ENCODE measurements at places on chromosomes 1 and 21.

DNA sequence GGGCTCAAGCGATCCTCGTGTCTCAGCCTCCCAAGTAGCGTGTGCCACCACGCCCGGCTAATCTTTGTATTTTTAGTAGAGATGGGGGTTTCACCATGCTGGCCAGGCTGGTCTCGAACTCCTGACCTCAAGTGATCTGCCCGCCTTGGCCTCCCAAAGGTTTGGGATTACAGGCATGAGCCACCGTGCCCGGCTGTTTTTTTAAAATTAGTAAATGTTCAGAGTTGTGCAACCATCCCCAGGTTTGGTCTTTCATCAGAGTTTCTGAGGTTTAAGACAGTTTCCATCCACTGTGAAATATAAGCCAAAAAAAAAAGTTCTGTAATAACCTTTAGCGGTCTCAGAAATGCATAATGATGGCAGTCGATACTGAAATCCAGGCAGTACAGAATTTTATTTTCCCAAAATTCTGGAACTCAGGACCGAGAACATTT lies 550 bp upstream of the SYT11 start:
- DNase-seq, result no peak

DNA sequence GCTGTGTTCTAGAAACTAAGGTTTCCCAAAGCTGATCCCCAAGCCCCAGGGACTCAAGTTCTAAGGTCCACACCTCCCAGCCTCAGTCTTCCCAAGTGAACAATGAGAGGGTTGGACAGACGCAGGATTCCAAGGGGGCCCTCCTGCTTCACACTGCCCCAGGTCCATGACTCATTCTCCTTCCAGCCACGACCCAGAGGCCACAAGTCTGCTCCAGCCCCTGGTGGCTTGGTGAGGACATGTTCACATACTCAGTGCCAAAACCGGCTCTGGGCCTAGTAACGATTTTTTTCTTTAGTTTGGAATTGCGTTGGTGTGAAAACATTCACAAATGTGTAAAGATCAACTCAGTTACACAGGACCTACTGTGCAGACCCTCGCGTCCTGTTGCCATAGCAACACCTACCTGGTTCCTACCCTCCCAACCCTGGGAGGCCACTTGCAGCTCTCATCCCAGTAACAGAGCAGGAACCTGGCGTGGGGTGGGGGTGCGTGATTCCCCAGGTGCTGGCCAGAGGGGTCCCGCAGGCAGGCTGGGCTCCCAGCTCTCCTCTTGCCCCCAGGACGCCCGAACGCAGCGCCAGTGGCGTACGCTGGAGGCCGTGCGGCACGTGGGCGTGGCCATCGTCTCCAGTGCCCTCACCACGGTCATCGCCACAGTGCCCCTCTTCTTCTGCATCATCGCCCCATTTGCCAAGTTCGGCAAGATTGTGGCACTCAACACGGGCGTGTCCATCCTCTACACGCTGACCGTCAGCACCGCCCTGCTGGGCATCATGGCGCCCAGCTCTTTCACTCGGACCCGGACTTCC lies 57.0 kb downstream of the DISP3 start:
- DNase-seq, result no peak

DNA sequence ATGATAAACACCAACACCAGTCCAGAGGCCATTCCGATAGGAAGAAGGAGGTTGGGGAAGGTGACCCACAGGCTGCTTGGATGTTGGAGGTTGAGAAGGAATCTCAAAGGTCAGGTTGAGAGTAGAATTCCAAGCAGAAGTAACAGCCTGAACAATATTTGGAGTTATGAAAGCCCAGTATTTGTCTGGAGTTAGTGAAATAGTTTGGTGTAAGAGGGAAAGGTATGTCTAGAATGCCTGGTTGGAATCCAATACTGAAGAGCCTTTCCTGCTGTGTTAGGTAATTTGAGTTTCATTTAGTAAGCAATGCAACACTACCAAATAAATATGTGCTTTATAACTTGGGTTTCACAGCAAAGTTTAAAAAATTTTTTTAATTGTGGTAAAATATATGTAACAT lies 70.5 kb upstream of the MCOLN3 start:
- no peak for DNase-seq

DNA sequence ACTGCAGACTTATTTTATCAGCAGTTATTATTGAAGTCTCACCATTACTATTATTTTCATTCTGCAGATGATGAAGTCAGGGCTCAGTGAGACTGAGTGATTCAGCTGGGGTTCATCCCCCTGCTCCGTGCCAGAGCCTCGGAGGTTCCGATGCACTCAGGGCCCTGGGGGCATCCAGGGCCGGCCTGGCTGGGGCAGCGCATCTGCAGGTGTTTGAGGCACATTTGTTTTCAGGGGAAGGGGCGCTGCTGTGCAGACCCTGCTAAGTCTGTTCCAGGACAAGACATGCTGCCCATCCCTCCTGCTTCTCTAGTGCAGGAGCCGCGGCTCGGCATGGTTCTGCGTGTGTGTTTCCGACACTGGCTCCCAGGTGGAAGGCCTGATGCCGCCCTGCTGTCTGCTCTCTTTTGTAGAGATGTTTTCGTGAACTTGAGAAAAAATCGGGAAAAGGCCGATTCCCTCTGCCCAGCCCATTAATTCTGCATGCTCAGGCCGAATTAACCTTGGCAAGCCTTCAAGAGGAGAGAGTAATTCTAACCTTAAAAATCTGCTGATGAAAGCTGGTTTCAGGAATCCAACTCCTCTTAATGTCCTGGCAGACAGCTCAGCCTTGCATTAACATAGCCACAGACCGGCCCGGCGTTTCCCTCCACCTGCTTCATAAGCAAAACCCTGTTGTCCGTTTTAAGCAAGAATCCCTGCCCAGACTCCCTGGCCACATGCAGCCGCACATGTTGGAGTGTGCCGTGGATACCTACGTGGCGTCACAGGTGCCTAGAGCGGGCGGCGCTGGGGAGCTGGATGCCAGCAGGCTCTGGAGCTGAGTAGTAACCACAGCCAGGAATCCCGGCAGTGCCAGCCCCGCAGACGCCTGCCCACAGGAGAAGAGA lies 316.0 kb upstream of the VAMP3 start:
- no peak for DNase-seq

DNA sequence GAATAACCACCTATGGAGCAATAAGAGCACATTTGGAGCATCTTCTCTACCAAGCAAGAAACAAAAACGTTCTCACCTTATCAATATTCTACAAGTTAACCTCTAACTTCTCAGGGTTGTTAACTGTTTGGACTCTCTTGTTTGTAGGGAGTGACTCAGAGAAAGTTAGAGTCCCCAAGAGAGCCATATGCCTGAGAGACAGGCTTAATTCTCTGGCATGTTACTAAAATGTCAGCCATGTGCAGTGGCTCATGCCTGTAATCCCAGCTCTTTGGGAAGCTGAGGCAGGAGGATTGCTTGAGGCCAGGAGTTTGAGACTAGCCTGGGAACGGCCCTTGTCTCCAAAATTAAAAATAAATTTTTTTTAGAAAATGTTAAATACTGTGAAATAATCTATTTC lies 4.2 kb upstream of the HENMT1 start:
- DNase-seq, result no peak

DNA sequence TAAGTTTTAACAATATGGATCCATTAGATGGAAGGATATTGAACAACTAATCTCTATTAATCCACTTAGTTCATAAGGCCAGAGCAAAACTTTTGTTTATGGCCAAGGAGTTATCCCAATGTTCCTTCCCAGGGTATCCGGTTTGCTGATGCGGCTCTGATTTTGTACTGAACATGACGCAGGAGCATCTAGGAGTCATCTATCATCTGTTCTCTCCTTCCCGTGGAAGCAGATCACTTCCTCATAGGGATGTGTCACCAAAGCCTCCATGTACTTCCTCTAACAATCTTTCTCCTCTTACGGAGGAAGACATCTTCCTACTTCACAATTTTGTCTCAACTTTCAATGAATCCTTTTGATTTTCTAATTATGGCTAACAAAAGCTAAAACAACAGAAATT lies 206.6 kb downstream of the APP start:
- DNase-seq, result no peak

DNA sequence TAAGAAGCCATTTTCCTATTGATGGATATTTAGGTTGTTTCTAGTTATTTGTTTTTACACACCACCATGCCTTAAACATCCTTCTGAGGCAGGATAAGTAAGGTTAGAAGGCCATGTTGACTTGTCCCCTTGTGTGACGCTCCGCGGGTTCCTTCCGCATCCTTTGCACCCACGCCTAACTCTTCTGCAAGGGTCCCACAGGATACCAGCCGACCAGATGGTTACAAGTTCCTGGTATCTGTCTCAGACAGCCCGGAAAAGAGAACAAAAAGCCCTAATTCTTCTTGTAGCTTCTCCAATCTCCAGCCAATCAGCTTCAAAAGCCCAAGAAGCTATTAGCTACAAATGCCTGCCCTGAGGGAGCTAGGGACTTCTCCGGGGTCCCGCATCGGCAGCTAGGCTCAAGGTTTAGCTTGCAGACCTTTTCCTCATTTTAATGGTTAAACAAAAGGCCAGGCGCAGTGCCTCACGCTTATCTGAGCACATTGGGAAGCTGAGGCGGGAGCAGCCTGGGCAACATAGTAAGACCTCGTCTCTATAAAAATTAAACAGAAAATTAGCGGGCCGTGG lies 4.9 kb upstream of the OTUD3 start:
- DNase-seq, result no peak

GRCh38 chr1:16458831-16459230 lies 18.3 kb downstream of the NECAP2 start:
- DNase-seq, result no peak

DNA sequence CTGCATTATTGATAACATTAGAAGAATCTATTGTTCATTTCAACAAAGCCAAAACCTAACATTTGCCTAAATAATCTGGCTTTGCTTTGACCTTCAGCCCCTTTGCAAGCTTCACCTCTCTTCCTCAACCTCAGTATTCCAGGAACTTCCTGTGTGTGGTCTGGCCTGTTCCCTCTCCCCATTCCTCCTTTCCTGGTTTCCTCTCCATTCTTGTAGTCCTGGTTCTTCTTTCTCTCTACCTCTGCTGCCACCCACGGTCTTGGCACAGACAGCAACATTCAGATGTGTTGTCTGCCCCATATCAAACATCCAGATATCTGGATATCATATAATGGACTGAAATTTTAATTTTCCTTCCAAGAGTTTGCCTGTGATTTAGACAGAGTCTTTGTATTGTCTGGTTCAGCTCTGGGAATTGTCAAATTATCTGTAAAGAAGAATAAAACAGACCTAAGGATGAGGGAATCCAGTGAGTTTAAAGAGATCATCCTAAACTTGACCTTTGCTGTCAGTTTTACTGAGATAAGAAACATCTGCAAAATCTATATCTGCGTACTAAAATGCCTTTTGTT lies 148.1 kb upstream of the KCTD3 start:
- no peak for DNase-seq

DNA sequence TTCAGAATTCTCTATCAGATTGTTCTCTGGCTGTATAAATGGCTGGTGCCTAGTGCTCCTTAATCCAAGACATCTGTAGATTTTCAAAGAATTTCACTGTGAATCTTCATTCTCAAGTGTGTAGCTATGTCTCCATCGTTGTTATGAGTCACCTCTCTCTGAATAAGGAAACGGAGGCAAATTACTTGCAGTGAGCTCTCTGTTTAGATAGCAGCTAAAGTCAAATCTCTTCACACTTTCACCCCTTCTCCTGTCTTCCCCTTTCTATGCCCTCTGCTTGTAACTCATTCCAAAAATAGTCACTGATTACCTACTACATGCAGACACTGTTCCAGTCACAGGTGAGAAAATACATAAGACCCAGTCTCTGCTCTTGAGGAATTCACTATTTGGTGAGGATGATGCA lies 39.7 kb downstream of the CHML start:
- no peak for DNase-seq

- no peak for DNase-seq
These were observed 81.1 kb downstream of the CACHD1 start for GRCh38 chr1:64550946-64551605.

GRCh38 chr1:200436436-200436835 lies 26.6 kb upstream of the ZNF281 start:
- DNase-seq, result no peak

DNA sequence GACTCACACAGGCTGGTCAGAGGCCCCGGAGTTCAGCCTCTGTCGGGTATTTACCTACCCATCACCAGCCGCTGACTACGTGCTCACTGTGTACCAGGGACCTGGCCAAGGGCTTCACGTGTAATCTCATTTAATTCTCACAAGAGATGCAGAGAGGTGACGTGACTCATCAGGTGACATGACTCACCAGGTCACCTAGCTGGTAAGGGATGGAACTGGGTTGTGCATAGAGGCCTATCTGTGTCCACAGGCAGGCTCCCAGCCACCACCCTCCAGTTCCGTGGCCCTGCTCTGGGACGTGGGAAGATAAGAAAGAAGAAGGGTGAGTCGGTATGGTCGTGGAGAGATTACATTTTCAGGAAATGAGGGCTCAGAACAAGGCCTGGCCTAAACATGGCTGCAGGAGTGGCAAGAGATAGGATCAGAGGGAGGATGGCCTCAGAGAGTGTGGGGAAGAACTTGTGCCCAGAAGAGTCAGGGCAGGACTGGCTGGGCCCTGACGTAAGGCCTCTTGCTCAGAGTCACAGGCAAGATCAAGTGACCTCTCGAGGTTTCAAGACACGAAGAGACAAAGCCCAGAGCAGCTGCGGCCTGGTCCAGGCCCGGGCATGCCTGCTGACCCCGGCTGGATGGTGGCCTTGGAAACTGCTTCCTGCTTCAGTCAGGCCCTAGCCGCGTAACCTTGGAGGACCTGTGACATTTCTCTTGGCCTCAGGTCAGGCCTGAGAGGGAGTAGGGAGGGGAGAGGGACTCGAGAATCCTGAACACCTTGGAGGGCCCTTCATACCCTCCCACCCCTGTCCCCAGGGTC lies 52.7 kb upstream of the WASF2 start:
- DNase-seq, result no peak

DNA sequence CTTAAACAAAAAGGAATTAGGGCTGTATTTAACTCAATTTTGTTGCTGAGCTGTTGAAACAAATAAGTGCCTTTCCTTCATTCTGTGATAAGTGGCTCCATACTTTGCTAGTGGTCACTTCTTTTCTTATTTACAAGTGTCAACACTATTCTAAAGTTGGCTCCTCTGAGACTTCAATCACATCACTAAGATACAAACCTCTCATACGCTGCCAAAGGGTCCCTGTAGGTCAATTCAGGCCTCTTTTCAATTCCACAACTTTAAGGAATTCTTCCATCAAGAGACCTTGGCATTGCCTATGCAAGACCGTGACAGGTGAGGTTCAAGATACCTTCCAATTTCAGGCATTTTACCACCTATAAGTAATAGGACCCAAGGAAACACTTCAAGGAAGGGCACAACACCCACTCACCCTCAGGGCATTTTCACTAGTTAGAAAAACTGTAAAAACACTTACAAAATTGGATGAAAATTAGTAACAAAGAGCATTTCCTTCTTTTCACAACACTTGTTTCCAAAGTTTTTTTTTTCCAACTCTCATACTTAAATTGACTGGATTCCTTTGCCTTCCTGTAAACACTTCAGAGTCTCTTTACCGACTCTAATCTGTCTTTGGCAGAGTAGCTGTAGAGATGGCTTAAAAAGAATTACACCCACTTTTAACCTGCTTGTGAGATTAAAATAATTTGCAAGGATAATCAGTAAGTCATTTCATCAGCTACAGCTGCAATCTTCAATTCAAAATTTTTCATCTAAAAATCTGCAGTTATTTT lies 24.5 kb downstream of the SERBP1 start:
- DNase-seq, result no peak

- DNase-seq, result no peak
These were observed 2.2 kb downstream of the ZC3H12A start for GRCh38 chr1:37476460-37477197.
